ENCODE measurements at places on chromosomes 2 and 18.

GRCh38 chr18:63817441-63818051 lies 42.3 kb downstream of the SERPINB7 start:
- DNase-seq: no peak

GRCh38 chr2:172808156-172808555 lies 72.5 kb downstream of the RAPGEF4 start:
- DNase-seq: no peak

GRCh38 chr2:185316383-185316782 lies 422.2 kb upstream of the FSIP2 start:
- no peak for DNase-seq

GRCh38 chr2:185279999-185280398 lies 458.6 kb upstream of the FSIP2 start:
- no peak for DNase-seq

GRCh38 chr2:240423788-240424191 lies 11.7 kb upstream of the GPC1 start:
- peak; percentile 8 for DNase-seq

DNA sequence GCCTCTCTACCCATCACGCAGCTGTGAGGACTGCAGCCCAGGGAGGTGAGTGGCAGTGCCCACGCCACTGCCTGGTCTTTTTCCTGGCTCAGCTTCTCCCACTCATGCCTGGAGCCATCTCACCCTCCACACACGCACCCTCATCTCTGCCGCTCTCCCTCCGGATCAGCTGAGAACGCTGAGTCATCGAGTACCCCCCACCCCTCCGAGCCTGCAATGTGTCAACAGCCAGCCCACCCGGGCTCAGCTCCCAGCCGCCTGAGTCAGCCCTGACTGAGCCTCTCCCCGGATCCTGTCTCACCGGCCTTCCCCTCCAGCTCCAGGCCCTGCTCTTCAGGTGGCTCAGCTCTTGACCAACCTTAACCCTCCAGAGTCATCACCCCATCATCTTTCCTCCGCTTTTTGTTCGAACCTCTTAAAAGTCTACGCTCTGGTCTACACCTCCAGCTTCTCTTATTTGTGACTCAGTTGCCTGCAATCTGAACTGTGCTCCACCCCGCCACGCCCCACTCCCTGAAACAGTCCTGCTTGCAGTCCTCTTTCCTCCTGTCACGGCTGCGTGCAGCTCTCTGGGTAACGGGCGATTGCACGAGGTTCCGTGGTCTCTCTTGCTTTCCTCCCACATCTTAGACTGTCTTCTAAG lies 94.4 kb upstream of the ASAP2 start:
- DNase-seq: no peak

DNA sequence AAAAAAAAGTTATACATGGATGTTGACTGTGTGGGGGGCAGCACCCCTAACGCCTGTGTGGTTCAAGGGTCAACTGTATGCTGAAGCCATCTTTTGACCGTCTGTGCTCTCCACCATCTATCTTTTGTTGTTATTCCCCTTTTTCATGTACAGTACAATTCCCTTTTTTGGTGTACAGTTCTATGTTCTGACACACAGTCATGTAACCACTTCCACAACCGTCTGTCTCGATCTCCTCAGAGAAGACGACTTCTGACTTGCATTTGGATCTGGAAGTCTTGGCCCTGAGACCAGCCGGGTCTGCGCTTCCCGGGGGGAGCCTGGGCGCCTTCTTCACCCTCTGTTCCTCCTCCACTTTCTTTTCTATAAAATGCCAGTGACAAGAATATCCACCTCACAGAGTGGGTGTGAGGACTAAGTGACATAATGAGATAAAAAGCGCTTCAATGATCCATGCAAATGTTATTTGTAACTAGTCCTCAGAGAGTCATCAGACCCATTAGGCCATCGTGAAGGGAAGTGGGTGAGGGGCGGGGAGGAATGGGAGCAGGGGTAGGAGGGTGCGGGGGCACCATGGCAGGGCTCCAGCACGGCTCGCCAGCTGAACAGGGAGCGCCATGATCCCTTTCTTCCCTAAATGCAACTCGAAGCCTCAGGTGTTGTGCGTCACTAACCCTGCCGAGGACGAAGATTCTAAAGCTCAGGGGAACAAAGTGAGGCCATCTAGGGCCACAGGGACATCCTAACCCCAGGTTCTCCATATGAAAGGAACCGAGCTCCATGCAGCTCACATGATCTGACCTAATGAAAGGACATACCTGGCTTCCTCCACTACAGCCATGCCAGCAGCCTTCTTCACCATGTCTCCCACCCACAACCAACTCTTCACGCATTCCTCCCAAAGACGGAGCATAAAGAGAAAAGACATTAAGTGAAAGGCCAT lies 16.6 kb downstream of the ADCY3 start:
- no peak for DNase-seq

- DNase-seq: peak; percentile 59
Observed at GRCh38 chr18:37253394-37254235, 312.0 kb downstream of the CELF4 start.

DNA sequence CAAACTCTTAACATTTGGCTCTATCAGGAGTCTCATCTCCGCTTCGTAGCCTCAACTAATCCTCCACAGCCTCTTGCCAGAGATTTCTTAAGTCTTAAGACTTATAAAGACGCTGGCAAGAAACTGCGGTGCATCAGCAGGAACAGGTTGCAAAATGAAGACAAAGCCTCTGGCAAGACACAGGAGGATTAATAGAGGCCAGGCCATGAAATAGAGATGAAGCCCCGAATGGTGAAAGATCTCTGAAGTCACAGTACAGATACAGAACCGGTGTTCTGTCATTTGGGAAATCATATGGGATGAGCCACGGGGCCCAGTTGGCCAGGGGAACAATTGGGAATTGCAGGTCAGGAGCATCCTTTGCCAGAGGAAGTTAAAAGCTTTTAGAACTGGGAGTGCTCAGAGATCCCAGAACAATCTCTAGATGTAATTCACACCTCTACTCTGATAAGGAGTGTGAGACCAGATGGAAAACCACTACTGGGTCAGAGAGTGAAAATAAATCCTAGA lies 190.9 kb upstream of the FOSL2 start:
- no peak for DNase-seq

DNA sequence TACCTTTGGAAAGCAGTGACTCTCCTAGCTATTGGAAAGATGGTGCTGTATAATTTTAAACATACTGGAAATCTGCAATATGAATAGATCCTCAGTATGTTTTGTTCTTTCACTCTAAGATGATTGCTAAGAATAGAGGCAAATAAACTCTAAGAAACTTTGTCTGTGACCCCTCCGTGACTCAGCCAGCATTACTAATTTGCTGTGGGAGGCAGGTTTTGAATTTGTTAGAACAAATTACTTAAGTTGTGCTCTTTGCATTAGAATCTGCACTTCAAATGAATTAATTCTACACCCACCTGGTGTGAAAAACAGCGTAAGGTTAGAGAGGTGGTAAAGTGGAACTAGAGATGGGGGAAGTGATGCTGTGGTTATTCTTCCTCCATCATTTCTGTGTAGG lies 142.2 kb downstream of the RAPGEF4 start:
- DNase-seq: no peak

- DNase-seq: no peak
Observed at GRCh38 chr2:200782251-200782650, 29.5 kb upstream of the BZW1 start.

- DNase-seq: no peak
Observed at GRCh38 chr2:25926984-25927756, 48.9 kb upstream of the ASXL2 start.

DNA sequence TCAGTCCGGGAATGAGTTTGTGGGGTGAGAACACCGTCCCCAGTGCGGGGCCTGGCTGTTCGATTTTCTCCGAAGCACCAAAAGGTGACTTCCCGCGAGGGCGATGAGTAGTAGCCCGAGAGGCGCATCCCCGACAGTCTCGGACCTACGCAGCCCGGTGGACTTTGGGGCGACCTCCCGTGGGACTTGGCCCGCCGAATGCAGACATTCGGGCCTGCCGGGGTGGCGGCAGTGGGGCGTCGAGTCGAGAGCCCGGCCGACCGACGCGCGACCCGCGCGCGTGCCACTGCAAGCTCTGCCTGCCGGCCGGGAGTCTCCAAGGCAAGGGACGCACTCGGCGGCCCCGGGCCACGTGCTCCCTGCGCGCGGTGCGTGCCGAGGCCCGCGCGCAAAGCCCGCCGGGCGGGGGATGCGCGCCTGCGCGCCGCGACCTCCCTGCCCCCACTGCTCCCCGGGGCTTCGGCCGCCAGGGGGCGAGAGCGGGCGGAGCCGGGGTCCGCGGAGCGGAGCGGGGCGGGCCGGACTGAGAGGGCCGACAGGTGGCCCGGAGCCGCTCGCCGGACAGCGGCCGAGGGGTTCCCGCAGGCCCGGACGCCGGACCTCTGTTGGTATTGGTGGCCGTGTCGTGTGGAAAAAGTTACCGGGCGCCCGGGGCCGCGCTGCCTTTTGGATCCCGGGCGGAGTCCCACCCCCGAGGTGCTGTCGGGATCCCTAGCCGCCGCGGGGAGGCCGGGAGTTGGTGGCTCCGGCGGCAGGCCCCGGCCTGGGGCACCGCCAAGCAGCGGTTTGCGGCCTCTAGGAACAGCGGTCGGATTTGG lies 1.9 kb downstream of the PTMA start:
- peak; percentile 83 for DNase-seq

DNA sequence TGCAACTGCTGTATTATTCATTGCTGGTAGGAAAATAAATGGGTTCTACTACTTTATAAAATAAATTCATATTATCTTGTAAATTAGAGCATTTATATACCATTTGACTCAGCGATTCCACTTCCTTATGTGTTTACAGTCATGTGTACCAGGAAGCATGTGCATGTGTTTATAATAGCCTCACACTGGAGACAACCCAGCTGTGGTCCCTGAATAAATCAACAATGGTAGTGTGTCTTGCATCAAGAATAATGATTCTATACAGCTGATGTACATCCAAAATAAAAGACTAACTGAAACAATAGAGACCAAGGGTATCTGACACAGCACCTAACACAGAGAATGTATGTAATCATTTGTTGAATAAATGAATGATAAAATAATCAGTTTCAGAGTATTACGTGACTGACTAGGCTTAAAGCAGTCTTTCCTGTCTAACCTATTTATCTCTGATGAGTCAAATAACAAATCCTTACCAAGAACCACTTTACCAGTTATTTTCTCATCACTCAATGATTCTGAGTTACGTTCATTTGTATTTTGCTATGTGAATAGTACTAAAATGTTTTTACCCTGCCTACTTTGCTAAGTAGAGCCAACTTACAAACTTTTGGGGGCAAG lies 216.8 kb downstream of the UBE2E3 start:
- no peak for DNase-seq

DNA sequence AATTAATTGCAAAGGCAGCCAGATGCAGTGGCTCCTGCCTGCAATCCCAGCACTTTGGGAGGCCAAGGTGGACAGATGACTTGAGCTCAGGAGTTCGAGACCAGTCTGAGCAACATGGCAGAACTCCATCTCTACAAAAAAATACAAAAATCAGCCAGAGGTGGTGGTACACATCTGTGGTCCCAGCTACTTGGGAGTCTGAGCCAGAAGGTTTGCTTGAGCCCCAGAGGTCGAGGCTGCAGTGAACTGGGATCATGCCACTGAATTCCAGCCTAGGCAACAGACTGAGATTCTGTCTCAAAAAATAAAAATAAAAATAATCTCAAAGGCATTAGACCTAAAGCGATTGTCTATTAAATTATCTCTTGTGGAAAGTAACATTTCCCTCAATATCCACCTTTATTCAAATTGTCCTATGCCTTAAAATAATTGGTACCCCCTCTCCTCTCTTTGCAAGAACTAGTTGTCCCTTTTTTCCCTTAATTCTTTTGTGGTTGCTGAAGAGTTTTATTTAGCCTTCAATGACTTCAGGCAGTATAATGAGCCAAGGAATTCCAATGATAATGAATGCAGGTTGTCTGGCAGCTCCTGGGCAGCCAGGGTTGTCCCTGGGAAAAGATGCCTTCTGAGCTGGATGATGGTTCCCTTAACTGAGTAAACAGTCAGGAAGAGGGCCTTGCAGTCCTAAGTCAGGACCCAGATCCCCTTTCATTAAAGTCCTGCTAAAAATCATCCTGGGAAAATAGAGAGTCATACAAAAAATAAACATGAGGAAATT lies 32.2 kb downstream of the GPR75 start:
- no peak for DNase-seq

DNA sequence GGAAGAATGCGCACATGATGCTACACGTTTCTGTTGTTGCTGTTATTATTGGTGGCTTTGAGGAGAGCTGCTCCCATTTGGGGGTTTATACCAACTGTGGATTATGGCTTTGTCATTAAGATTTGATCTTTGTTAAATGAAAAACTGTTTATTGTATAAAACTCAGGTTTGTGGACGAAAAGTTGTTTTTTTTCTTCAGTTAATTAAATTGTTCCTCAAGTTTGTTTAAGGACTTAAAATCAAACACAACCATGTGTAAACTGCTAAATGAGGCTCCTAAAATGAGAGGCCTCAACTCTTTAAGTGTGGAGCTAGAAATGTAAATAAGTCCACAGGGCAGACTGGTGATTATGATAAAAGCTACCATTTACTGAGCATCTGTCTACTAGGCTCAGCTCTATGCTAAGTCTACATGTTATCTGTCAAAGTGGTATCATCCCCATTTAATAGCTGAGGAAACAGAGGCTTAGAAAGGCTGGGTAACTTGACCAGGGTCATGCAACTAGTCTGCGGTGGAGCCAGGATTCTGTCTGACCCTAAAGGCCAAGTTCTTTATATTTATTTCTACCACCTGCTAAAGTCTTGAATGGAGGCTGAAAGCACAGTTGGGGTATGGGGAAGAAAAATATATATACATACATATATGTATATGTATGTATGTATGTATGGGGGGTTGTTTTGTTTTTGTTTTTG lies 4.1 kb downstream of the MYCN start:
- no peak for DNase-seq

DNA sequence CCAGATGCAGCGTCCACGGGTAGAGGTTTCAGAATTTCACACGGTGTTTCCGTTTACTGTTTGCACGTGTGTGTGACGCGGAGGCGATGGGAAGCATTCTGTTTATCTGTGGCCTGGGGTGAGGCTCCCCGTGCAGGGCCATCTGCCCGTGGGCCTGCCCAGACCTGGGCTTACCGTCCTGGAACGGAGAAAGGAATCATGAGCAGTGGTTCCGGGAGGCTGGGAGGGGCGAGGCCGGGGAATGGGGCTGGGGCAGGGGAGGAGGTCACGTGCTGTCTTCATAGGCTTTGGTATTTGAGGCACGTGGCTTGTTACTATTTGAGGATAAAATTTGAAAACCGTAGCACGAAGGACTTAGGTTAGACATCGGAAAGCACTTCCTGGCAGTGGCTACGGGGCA lies 77.9 kb downstream of the RTP5 start:
- no peak for DNase-seq

GRCh38 chr2:78940998-78941397 lies 84.5 kb upstream of the REG3G start:
- DNase-seq: no peak

GRCh38 chr2:209638346-209638745 lies 133.3 kb upstream of the UNC80 start:
- no peak for DNase-seq
